ENCODE measurements at places on chromosomes 1 and 21.

- no peak for DNase-seq
These were observed 684 bp downstream of the ZBTB8B start for GRCh38 chr1:32465578-32465933.

GRCh38 chr1:21152423-21153100, 24.1 kb downstream of the EIF4G3 start:
- no peak for DNase-seq

DNA sequence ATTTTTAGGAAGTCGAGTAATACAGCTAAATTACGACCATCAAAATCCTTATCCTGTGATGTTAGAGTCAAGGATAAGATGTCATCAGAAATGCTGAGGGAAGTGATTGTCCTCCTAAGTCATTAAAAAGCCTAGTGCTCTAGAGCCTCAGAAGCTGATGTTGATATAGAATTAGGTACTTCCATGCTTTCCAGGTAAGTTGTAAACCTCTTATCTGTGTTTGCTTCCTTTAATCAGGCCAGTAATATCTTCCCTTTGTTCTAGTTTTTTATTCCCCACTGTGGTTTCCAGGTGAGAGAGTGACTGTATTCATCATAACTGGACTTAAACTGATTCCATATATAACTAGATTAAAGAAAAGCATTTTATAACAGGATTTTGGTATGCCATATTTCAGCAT, 44.4 kb downstream of the SMG7 start:
- DNase-seq = no peak

- no peak for DNase-seq
These were observed 5.4 kb downstream of the NEK7 start for GRCh38 chr1:198162091-198162767.

DNA sequence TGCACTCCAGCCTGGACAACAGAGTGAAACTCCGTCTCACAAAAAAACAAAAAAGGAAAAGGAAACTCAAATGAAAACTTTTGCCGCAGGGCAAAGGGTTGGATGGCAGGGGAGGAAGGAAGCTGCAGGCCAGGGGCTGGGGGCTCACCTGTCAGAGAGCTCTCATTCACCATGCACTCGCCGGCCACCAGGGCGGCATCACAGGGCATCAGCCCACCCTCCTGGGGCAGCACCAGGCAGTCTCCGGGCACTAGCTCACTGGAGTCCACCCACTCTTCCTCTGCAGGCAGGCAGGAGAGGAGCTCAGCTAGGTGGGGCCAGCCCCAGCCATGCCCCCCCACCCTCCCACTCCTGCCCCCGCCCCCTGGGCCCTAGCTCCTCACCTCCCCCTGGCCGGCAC, 11.9 kb downstream of the ATP13A2 start:
- DNase-seq = no peak

GRCh38 chr1:12518931-12519692, 98.9 kb downstream of the DHRS3 start:
- DNase-seq = no peak

DNA sequence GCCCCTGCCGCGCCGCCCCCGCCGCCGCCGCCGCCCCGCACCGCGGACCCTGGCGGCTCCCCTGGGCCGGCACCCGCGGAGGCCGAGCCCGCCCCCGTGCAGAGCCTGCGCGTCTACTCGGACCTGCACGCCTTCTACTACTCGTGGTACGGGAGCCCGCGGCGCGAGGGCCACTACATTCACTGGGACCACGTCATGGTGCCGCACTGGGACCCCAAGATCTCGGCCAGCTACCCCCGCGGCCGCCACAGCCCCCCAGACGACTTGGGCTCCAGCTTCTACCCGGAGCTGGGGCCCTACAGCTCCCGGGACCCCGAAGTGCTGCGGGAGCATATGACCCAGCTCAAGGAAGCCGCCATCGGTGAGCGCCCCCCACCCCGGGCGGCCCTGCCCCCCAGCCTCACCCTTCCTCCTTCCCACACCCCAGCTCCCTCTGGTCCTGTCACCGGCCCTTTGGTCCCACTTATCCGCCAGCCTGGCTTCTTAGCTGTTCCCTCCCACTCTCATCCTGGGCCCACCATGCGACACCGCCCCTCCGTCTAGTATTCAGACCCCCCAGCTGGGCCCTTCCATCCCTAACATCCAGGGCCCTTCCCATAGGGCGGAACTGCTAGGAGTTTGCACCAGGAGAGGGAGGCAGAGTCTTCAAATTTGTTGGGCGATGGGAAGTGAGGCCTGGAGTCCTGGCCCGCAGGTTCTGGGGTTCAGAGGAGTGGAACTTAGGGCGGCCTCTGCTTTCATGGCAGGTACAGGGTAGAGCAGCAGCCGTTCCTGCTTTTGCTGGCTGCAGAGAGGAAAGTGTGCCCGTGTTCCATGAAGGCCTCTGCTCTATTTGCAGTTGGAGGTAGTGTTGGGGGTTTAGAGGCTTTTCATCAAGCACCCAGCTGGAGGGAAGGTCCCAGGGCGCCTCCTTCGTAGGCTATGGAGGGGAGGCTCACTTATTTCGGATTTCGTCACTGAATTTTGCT, 1.0 kb downstream of the MANEAL start:
- no peak for DNase-seq

DNA sequence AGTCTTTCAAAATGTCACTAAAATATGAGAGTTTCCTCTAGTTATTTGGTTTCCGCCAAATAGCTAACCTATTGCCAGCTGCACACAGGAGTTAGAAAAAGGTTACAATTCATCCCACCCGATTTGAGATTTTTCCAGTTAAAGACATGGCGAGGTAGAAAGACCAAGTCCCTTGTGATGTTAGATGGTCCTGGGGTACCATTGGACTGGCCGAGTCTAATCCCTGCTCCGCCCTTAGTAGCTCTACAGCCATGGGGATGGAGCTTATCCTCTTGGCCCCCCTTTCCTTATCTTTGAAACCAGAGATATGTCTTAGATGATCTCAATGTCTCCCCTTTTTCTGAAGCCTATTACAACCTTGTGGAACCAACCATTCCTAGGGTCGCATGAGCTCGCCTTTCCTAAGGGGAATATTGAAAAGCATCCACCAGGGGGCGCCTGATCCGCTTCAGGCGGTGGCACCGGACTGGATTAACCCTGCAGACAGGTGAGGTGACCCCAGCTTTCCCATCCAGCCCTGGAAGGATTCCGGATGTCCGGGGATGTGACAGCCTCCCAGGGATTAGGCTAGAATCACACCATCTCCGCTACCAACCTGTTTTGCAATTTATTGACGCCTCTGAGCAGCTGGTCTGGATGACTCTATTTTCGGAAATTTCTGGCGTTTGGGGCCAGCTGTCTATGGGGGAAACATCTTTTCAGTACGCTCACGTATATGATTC, 68.3 kb upstream of the SIM2 start:
- DNase-seq = peak; percentile 38

DNA sequence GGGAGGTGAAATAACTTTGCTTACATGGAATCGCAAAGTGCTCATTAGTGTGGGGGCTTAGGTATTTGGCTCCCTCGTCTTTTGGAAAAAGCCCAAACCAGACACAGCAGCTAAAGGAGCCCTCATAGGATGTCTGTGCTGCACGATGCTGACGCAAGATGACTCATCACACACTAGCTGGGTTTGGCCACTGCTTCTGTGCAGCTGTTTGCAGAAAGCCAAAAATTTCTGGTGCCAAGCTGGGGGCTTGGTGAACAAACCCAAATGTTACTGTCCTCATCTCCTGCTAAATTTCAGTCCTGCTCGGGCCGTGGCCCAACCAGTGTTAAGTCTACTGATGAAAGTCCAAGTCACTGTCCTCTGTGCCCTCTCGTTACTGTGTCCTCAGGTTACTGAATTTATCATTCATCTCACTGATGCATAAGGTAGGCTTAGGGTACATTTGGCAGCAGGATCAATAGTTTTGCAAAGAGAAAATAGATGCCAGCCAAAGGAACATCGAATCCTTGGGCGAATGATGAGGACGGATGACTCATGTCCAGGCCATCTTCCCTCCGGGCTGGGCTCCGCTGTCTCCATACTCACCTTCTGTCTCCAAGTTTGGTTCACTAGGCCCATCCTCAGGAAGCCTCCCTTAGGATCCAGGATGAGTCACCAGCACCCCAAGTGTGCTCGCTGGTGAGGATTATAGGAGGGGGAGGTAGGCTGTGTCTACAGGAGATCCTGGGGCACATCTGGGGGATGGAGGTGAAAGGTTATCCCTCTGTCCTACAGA, 177.7 kb downstream of the ADSS2 start:
- no peak for DNase-seq

DNA sequence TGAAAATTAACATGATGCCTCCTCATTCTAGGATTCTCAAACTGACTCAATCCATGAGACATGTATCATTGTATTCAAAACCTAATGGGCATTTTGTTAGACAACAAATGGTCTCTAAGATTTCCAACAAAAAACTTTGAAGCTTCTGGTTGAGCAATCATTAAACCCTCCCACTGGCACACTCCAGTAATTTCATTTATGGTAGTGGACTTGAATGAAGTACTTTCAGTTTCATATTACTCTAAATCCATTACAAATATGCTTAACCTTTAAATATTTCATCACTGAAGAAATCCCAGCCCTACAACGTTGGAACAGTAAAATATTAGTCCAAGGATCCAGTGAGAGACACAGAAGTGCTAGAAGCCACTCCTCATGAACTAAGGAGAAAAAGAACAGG, 43.5 kb downstream of the GBP6 start:
- DNase-seq = no peak

GRCh38 chr1:169098380-169098779, 8.1 kb upstream of the ATP1B1 start:
- no peak for DNase-seq

GRCh38 chr1:178506669-178507068, 6.2 kb upstream of the TEX35 start:
- DNase-seq = no peak

DNA sequence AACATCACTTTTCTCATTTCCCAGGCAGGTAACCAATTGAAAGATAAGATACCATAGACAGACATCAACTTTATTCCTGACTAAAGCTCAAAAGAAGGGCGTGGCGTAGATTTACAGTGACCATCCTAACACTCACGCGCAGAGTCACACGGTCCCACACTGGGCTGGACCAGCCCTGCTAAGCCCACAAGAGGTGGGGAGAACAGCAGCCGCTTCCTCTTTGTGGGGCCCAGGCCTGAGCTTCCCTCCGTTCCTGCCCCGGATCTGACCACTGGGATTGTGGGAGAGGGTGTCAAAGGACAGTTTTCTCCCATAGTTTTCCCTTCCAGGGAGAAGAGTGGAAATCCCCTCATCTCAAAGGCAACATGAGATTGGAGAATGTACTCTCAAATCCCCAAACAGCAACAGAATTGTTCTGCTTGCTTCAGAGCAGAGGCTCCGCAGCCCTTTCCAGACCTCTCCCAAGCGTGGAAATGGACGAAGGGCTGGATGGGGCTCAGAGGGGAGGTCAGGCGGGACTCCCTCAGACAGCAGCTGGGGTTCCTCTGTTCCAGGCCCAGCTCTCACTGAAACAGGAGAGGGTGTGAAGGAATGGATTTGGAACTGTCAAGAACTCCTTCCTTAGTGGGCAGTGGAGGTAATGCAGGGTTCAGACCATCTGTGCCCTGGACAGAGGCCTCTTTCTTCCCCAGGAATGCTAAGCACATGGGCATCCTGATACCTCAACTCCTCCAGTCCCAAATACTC, 33.7 kb downstream of the L1TD1 start:
- DNase-seq = no peak

- no peak for DNase-seq
These were observed 2.3 kb upstream of the GRIK3 start for GRCh38 chr1:37036667-37037053.

DNA sequence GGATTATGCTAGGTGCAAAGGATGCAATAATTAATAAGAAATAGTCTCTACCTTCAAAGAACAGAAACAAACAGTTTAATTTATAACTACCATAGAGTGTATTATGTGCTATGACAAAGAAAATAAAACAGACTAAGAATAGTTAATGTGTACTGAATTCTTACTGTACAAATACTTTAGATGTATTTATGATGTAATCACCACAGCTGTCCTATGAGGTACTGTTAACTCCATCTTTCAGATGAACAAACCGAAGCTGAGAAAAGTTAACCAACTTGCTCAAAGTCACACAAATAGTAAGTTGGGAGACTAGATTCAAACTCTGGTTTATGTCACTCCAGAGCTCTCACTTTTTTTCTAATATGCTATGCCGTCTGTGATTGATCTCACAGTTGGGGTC, 77.0 kb upstream of the FGGY start:
- no peak for DNase-seq

DNA sequence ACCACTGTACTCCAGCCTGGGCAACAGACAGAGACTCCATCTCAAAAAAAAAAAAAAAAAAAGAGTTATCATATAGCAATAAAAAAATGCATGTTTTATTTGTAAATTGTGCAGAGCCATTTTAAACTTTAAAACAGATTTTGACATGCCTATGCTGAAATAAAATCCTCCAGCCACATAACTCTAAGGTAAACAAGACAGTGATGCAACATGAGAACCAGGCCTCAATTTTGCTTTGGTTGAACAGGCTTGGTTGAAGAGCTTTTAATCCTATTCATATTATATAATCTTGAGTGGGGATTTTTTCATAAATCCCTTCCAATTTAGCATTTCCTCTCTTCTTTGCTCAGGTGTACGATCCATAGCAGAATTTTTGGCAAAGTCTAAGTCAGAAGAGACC, 26.1 kb downstream of the ARMH1 start:
- no peak for DNase-seq

- no peak for DNase-seq
These were observed 89.9 kb upstream of the SLC2A1 start for GRCh38 chr1:43048601-43049011.

- DNase-seq = peak; percentile 16
These were observed 697 bp downstream of the AGO3 start for GRCh38 chr1:35931446-35932157.

- DNase-seq = no peak
These were observed 38.7 kb upstream of the COL24A1 start for GRCh38 chr1:86195281-86195680.

DNA sequence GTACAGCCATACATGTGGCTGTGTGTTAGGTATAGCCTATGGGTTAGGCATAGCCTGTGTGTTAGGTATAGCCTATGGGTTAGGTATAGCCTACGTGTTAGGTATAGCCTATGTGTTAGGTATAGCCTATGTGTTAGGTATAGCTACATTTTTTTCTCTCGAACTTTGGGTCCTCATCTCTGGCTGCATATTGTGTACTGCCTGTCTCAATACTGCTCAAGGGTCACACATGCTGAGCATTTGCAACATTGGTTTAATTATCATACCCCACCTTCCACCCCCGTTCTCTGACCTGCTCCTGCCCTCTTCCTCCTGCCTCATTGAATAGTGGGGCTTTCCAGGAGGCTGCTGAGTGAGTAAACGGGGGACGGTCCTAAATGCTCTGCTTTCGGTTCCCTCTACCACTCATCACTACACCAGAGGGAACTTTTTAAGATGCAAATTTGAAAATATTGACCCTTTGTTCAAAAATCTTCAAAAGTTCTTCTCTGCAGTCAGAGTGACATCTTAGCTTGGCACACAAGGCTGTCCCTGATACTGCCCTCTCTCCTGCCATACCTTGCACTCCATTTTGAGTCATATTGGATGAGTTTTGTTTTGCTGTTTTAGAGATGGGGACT, 17.8 kb downstream of the OR2B11 start:
- no peak for DNase-seq
